ENCODE measurements at places on chromosomes 1 and 21.
A peak's percentile ranks its signal among the peaks of the same experiment; 100 is the strongest.

DNA sequence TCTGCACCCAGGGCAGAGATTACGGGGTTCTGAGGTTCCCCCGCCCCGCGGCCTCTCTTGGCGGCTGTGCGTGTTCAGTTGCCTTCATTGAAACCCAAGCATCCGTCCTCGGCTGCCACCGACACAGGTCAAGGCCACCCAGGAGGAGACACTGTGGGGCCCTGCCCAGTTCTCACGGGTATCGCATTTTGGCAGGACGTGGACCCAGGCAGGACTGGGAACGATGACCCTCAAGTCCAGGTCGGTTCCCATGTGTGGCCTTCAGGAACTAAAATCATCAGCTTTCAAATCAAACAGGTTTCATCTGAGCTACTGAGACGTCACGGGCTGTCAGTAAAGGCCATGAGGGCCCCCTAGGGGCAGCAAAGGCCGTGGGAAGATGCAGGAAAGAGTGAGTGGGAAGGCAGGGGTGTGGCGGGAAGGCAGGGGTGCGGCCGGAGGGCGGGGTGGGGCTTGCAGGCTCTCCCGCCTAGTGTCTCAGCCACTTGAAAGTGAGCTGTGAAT, 7.0 kb upstream of the C1orf174 start:
- DNase-seq, result no peak

GRCh38 chr1:205275133-205275532, 46.4 kb downstream of the NUAK2 start:
- DNase-seq, result peak; percentile 86

DNA sequence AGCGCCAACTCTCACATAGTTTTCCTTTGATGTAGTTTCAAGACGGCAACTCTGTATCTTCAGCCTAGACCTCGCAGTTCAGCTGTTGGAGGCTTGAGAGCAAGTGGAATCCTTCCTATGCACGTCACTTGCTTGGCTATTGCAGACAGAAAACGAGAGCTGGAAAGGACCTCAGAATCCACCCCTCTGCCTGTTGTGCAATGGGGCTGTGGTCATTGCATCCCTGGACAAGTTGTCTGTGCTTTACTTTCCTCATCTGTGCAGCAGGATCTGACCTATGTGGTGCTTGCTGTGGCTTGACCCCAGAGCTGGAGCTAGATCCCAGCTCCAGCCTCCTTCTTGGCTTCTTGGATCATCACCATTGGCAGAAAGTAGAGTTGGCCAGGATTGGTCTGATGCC, 50.0 kb upstream of the IGSF21 start:
- no peak for DNase-seq

DNA sequence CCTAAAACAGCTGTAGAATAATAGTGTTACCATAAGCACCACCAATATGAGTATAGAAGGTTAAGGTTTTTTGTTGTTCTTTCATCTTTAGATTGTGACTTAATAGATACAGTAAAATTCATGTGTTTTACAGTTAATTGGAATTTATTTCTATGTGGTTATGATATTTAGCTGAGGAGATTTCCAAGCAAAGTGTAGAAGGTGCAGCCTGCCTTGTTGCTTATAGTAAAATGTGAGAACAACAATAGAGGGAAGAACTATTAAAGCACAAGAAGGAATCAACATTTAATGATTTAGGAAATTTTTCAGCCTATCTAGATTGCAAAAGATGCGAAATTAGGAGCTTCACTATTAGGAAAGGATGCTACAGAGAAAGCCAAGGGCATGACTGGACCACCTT, 47.9 kb downstream of the DESI2 start:
- no peak for DNase-seq

DNA sequence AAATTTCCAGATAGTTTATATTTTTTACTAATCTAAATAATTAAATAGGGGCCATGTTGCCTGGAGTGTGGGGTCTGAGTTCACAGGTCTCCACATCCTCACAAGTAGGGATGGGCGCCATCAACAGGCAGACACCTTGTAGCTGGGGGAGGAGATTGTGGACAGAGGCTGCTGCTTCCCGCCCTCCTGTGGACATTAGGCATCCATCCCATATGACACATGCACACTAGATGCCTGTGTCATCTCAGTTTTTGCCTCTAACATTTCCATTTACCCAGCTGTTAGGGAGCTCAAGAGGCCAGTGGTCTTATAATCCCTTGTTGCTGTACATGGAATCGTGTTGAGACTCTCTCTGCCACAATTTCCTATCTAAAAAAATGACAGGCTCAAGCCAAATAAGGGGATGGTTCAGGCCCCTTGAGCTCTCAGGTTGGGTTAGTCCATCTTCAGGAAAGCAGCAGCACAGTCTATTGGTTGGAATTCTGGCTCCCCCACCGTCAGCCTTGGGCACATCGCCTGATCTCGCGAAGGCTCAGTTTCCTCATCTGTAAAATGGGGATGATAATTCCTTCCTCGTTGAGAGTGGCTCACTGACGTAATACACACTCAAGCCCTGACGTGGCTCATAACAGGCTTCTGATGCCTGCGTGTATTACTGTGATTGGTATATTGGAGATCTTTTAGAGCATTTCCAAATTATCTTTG, 13.6 kb downstream of the LHX4 start:
- DNase-seq, result no peak

GRCh38 chr1:212368073-212368484, 46.6 kb downstream of the PACC1 start:
- peak; percentile 49 for DNase-seq

- DNase-seq, result no peak
Observed at GRCh38 chr1:183702087-183702812, 49.1 kb upstream of the APOBEC4 start.

DNA sequence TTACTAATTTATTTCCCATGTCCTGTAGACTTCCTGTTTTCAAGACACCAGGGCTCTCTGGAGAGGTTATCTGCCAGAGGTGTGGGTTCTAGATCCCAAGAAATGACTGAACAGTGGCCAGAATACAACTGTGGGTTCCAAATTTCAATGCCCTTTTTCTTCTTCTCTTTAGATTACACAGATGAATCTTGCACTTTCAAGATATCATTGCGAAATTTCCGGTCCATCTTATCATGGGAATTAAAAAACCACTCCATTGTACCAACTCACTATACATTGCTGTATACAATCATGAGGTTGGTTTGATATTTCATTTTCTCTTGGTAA, 15.0 kb downstream of the IFNAR2 start:
- DNase-seq, result no peak

- peak; percentile 70 for DNase-seq
Observed at GRCh38 chr21:17371450-17371849, 141.4 kb upstream of the CXADR start.

DNA sequence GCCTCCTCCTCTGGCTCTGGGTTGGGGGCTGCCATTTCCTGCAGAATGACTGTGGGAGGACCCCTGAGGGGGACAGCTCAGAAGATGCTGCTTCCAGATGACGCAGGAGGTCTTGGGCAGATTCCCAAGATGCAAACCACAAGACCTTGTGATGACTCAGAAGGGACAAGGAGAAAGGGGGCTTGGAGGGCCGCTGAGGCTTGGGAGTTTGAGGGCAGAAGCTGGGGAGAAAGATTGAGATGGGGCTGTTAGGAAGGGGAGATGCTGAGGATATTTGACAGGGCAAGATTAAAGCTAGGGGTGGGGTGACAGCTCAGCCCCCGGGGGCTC, 7.5 kb downstream of the PTPRU start:
- DNase-seq, result no peak

DNA sequence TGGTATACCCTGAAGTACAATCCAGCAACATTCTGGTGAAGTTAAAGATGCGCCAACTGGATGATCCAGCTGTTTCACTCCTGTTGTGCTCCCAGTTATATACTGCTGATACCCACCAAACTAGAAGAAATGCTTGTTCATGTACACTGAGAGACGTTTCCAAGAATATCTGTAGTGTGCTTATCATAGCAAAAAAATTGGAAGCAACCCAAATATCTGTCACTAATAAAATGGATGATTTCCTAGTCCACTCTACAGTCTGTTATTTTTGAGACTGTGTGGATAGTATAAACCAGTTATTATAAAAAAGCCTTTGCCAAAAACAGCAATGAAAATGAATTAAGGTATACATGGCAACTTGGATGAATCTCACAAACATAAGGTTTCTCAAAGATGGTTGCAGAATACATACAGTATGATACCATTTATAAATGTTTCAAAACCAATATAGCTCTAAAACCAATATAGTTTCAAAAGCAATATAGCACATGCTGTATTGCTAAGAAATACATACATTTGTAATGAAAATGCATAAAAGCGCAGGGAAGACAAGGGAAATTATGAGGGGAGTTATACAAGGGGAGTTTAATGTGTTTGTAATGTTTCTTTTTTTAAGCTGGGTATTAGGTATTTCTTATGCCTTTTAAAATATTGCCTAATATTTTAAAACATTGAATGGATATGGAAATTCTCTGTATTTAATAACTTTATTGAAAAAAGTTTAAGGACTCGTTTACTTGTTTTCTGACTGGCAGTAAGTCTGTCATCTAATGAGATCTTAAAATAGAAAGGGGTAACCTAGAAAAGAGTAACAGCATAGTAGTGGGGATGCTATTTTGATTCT, 36.5 kb downstream of the GPSM2 start:
- no peak for DNase-seq

DNA sequence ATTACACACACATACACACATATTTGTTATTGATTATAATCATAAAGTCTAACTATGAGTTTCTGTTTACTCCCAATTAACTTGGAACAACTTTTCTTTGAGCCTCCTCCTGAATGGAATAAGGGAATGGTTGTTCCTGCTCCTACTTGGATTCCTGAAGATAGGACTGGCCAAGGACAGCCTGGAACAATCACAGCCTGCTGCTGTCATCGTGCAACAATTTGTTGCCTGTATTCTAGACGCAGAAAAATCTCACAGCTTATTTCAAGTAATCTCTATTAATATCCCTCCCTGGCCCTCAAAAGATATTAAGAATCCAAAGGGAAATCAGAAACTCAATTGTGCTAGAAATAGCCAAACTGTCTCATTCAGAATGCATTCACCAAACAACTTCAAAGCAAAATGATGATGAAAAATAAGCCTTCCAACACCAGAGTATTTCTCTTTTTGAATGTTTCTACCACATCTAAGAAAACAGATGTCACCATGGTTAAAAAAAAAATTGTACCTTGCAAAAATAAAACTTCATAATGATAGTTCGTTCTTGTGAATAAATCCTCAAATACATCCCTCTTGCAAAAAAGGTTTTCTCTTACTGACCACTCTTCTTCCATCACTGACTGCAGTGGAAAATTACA, 30.9 kb downstream of the RCAN1 start:
- no peak for DNase-seq

DNA sequence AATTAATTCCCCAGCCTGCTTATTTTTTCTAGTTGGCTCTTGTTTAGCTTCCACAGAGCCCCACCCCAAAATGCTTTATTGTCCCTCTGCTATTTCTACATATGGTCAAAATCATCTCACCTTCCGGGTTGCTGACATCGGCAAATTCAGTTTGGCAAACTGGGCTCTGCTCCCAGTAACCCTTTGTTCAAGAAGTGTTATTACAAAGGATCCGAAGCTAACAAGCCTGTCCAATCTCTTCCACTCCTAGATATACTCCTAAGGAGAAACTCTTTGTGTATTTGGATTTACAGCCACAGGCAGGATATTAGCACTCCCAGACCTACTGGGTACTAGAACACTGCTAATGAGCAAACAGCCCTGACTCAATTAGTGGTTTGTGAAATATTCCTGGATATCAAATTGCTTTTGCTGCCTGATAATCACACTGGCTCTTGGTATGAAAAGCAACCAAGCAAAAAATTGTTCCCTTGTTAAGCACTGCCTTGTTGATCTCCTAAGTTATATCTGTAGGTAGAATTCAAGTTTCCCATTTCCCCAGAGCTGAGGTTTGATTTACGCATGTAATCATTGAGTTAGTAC, 4.0 kb downstream of the JUN start:
- DNase-seq, result no peak

GRCh38 chr1:12039164-12039525, 19.8 kb downstream of the MIIP start:
- DNase-seq, result no peak

GRCh38 chr1:58922302-58923089, 138.6 kb upstream of the JUN start:
- DNase-seq, result no peak

GRCh38 chr1:167489571-167490340, 28.6 kb downstream of the CD247 start:
- peak; percentile 31 for DNase-seq

- DNase-seq, result no peak
Observed at GRCh38 chr1:36322786-36323635, 434 bp downstream of the EVA1B start.

GRCh38 chr1:99173282-99173681, 91.0 kb upstream of the PLPPR4 start:
- DNase-seq, result no peak

DNA sequence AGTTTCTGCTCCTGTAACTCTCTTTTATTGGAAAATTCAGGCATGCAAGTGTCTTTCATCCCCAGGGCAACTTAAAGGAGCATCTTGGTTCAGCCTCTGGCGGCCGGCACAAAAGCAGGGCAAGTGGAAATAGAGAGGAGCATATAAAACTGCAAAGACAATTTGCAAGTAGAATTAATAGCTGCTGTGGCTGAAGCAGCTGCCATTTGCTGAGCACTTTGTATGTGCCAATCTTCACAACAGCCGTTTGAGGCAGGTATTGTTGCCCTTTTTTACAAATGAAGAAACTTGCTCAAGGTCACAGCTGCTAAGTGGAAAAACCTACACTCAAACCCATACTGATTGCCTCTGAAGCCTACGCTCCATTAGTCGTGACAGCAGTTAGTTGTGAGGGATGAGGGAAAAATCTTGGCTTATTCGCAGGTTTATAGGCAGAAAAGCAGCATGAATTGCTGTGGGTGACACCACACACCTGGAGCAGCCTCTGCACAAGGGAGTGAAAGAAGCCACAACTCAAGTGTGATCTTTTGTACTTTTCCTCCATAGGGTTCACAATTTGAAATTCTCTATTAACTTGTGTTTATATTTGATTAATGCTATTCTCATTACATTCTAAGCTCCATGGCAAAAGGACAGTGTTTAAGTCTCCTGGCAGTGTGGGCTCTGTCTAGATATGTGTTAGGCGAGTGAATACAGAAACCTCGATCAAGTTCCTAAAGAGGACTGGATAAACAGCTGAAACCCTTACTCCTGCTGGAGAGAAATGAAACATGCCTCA, 99.0 kb upstream of the BEND5 start:
- peak; percentile 42 for DNase-seq

DNA sequence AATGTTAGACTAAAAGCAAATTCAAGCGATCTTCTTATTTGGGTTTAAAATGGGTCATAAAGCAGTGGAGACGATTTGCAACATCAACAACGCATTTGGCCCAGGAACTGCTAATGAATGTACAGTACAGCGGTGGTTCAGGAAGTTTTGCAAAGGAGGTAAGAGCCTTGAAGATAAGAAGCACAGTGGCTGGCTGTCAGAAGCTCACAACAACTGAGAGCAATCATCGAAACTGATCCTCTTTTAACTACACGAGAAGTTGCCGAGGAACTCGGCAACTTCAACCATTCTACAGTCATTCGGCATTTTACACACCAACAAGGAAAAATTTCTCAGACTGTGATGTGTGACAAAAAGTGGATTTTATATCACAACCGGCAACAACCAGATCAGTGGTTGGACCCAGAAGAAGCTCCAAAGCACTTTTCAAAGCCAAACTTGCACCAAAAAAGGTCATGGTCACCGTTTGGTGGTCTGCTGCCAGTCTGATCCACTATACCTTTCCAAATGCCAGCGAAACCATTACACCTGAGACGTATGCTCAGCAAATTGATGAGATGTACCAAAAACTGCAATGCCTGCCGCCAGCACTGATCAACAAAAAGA, 47.9 kb downstream of the ASH1L start:
- DNase-seq, result no peak

GRCh38 chr21:37686991-37687810, 229.1 kb downstream of the KCNJ6 start:
- DNase-seq, result no peak

Data from NCI-H1417 (cell line).